Omental fat pad (tissue), 4 donors: ENCODE measurements at places on chromosomes 7 and 10.

- no peak for DNase-seq
Measured at GRCh38 chr10:20494474-20494873, 402.6 kb downstream of the NEBL start.

GRCh38 chr7:66903360-66904062 is 17.5 kb upstream of the TMEM248 start:
- DNase-seq, result no peak

DNA sequence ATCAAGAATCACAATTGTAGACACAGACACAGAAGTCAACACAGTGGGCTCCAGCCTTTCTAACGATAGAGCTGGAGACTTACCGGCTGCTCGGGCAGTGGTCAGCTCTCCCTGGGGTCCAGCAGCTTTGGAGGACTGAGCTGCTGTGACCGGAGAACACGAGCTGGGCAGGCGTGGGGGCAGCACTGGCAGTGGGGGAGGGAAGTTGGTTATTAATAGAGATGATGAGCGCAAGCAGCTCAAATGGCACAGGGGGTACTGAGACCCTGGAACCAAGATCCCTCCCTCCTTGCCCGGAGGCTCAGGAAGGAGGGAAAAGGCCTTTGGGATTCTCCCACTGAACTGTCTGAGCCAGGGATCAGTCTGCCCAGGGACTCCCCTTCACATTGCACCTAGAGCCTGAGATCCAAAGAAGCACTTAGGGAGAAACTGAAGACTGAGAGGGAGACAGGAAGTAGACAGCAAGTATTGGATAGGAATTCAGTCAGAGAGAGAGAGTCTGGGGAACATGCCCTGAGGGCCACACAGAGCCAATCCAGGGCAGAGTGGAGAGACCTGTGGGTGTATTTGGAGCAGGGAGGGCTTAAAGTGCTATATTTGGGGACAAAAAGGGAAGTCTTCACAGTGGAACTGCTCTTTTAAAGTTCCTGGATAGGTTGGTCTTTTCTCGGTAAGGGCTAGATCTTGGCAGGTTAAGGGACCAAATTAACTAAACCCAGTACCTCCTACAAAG is at the start of gene MYOZ1:
TSS of gene MYOZ1 (minus strand) at position 147 of the 733 bp plus-strand sequence. CDS start 1,457 bp downstream, outside the sequence.
- no peak for DNase-seq

DNA sequence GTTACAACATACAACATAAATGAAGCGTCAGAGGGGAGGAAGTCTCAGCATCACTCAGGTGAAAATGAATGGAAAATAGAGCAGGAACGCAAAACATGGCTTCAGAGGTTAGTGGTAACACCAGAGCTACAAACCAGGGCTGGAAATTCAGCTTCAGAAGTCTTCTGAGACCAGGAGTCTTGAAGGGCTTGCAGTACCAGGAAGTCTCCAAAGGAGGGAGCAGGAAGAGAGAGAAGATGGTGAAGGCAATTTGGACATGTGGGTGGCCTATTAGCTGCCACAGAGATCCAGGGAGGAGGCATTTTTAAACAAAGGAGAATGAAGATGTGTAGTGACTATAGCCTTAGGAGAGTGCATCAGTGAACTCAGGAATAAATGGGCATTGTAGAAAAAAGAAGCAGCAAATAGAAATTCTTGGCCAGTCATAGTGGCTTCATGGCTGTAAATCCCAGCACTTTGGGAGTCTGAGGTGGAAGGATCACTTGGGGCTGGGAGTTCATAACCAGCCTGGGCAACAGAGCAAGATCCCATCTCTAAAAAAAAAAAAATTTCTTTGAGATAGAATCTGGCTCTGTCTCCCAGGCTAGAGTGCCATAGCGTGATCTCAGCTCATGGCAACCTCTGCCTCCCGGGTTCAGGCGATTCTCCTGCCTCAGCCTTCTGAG is 9.3 kb upstream of the TET1 start:
- DNase-seq, result no peak

DNA sequence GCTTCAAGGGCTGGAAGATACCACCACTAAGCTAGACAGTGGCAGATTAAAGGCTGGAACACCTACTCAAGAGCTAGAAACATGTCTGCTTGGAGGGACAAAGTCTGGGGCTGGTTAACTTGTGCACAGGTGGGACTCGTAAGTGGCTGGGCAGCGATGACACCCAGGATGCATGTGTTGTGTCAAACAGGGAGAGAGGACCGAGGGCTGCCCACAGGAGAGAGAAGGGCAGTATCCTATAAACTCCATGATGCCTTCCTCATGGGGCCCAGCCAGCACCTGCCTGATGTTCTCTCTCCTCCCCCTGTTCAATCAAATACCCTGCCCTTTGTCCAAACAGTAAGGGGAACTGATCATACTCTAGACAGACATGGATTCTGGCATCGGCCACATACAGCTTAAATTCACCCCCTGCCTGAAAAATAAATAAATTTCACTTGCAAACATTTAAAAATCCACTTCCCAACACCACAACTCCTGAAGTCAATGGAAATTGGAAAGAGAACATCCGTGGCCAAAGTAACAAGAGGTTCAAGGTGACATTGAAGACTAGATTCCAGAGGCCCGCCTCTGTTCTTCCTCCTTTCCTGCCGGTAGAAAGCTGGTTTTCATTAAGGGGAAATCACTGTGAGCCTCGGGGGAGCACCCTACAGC is 50.6 kb downstream of the CHST15 start:
- DNase-seq, result no peak

DNA sequence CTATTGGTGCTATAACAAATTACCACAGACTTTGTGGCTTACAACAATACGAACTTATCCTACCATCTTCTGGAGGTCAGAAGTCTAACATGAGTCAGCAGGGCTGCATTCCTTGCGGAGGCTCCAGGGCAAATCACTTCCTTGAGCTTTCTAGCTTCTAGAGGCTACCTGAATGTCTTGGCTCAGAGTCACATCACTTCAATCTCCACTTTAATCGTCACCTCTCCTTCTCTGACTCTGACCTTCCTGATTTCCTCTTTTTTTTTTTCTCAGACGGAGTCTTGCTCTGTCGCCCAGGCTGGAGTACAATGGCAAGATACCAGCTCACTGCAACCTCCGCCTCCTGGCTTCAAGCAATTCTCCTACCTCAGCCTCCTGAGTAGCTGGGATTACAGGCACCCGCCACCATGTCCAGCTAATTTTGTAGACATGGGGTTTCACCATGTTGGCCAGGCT is 44.6 kb upstream of the ANAPC16 start:
- DNase-seq, result no peak

DNA sequence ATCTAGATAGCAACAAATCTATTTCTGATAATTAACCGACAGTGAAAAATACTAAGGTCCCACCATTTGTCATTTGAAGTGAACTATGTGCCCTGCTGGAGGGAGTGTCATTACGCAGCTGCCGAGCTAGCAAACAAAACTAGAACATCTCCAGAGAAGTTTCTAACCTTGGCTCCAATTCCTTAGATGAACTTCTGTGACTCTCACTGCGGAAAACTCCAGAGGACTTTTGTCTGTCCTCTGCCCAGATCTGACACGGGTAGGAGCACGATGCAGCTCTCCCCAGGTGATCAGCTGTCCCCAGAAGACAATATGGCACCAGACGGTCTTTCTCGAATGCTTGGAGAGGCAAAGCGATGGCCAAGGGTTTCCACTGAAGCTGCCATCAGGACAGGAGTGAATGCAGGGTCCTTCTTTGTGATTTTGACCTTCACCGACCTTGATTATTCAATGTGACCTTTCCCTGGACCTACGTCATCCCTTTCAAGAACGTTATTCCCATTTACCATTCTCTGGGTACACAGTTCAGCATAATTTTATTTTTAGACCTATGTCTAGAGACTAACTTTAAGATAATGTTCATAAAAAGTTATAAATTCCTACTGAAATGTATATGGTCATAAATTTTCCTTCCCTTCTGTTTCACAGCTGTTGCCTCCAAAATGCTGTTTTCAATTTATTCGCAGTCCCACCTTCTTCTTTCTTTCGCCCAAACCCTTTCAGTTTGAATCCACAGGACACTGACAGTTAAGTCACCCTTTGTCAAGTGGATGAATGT is 116.7 kb upstream of the C7orf33 start:
- no peak for DNase-seq

- DNase-seq, result no peak
Measured at GRCh38 chr10:125057158-125058001, 103.0 kb downstream of the CTBP2 start.

DNA sequence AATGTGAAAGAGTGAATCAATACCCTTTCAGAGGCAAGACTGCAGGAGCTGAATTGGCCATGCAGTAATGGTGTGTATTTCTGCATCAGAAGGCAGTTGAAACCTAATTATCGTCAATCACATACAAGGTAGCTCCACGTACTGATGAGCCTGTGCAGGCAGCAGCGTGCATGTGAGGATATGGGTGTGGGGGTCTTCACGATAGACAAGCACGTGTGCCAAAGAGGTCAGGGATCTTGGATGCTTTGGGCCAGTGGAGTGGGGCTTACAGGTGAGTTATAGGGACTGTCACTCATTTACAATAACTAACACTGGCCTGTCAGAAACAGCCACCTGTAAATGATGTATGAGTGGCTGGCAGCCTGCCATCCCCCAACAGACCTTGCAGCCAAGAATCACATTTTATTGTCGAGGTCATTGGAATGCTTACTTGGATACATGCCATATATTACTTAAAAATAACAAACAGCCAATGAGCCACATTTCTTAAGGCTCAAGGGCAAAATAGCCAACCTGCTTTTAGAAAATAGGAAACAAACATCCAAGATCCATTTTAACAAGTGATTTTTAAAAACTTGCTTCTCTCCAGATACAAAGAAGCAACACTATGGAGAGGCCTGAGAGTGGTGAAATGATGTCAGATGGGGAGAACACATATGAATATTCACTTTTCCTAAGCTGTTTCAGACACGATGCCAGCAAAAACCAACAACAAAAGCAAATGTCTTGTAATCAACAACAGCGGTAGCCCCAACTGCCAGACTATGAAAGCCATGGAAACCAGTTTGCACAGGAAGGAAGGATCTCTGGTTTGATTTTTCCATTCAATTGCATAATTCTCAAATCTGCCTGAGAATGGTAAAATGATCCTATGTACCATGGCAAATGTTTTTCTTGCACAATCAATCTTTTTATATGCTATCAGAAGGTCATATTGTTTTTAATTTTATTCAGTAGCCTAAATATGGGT is 210.7 kb downstream of the SKAP2 start:
- DNase-seq, result no peak

- DNase-seq, result no peak
Measured at GRCh38 chr7:138662076-138662990, 38.8 kb downstream of the SVOPL start.

DNA sequence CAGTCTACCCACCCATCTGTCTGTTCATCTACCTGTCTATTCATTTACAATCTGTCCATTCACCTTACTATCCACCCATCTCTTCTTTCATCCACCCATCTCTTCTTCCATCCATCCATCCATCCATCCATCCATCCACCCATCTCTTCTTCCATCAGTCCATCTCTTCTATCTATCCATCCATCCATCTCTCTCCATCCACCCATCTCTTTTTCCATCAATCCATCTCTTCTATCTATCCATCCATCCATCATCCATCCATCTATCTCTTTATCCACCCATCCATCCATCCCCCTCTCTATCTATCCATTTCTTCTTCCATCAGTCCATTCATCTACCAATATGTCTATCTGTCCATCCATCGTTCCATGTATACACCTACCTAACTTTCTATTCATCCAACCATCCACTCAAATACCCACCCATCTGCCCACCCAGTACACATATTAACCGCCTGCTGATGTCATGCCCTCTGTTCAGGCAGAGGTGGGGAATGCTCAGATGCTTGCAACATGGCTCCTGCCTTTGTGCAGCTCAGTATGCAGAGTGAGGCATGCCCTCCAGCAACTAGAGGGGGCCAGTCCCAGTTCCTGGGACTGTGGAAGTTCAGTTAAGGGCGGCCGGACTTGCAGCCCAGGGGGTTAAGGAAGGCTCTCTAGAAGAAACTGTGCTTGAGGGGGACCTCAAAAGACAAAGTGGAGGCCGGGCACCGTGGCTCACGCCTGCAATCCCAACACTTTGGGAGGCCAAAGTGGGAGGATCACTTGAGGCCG is 11.3 kb upstream of the MLXIPL start:
- no peak for DNase-seq

- no peak for DNase-seq
Measured at GRCh38 chr7:114944745-114945625, 23.1 kb downstream of the MDFIC start.

DNA sequence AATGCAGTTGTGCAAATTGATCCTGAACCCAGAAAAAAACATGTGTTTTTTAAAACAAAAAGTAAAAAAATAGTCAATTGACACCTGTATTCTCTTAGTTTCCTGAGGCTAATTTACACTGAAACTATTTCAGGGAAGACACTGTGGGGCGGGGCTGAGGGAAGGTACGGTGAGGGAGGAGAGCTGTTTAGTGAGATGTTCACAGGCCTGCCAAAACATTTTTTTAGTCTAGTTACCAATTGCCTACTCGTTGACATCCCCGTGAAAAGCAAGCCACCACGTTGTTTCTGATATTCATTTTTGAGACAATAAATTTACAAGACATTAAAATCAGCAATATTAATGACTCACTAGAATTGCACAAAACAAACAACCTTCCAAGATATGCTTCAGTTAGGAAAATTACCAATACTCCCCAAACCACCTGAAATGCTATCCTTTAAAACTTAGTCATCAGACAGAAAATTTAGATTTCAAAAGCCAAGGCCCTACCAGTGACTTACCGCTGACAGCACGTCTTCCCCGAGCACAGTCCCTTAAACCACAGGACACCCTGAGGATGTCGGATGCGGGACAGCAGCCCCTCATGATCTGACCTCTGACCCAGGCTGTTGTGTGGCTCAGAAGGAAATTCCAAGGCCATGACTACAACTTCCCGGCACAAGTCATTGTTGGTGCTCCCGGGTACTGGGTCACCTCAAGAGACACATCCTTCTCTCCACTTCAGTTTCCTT is 279.2 kb downstream of the PRPF18 start:
- DNase-seq, result no peak

GRCh38 chr10:69669409-69669808 is 39.4 kb downstream of the FAM241B start:
- no peak for DNase-seq

GRCh38 chr10:110081911-110082310 is 74.1 kb downstream of the ADD3 start:
- DNase-seq, result no peak

DNA sequence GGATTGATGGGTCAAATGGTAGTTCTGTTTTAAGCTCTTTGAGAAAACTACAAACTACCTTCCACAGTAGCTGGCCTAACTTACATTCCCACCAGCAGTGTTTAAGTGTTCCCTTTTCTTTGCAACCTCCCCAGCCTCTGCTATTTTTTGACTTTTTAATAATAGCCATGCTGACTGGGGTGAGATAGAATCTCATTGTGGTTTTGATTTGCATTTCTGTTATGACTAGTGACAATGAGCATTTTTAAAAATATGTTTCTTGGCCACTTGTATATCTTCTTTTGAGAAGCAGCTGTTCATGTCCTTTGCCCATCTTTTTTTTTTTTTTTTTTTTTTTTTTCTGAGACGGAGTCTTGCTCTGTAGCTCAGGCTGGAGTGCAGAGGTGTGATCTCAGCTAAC is 155.2 kb upstream of the BMPER start:
- DNase-seq, result no peak

GRCh38 chr10:96995851-96996250 is 163.8 kb downstream of the LCOR start:
- no peak for DNase-seq

GRCh38 chr7:11450281-11450680 is 381.7 kb downstream of the THSD7A start:
- DNase-seq, result no peak

- DNase-seq, result no peak
Measured at GRCh38 chr10:33660329-33660728, 325.9 kb upstream of the NRP1 start.

- DNase-seq, result no peak
Measured at GRCh38 chr7:147605323-147605722, 985.2 kb upstream of the C7orf33 start.
